ENCODE measurements at places on chromosomes 12 and 14. TPM values are rescaled to one million over a fixed set of nuclear protein-coding genes. Genes with fewer than 3 reads are reported as not detected.
A peak's percentile ranks its signal among the peaks of the same experiment; 100 is the strongest.

- no peak for DNase-seq
These were observed 1.3 kb upstream of the SETD1B start for GRCh38 chr12:121802485-121802842.

Gene THAP2
- total RNA-seq, result 12.2 TPM

Gene LLPH
- 33.6 TPM for total RNA-seq

- DNase-seq, result peak; percentile 60
These were observed 172.8 kb downstream of the ETV6 start for GRCh38 chr12:11822081-11822834.

- no peak for DNase-seq
These were observed 61.6 kb downstream of the KDM2B start for GRCh38 chr12:121519227-121519626.

Measured in activated CD8-positive, alpha-beta T cell treated with anti-CD3 and anti-CD28 coated beads for 36 hours (primary cell).